ENCODE measurements at places on chromosomes 12 and 14. TPM values are rescaled to one million over a fixed set of nuclear protein-coding genes. Genes with fewer than 3 reads are reported as not detected.

The SRRM4 gene
- total RNA-seq = not detected

The CEP170B gene
- 8.6 TPM for total RNA-seq

The PSMA6 gene
- 90.6 TPM for total RNA-seq

The LYZ gene
- total RNA-seq = 9.7 TPM

The FGF6 gene
- total RNA-seq = not detected

The SERPINA1 gene
- 15.1 TPM for total RNA-seq

The LUM gene
- total RNA-seq = 122 TPM

The TAS2R42 gene
- total RNA-seq = not detected

All from ovary (tissue), 10 donors.